ENCODE measurements at places on chromosomes 2 and 18. TPM values are rescaled to one million over a fixed set of nuclear protein-coding genes. Genes with fewer than 3 reads are reported as not detected.

GRCh38 chr18:11020877-11021414 is 128.4 kb downstream of the PIEZO2 start:
- DNase-seq = no peak
- H3K4me1 ChIP-seq = no peaks in the 10 kb centered on the region
- H3K27me3 ChIP-seq = no peaks in the 10 kb centered on the region
- H3K27ac ChIP-seq = no peak overlapping the region
- no peak overlapping the region for H3K4me3 ChIP-seq
- no peaks in the 10 kb centered on the region for H3K36me3 ChIP-seq

- H3K27ac ChIP-seq = no peak overlapping the region
- no peaks in the 10 kb centered on the region for H3K27me3 ChIP-seq
- H3K4me1 ChIP-seq = no peaks in the 10 kb centered on the region
- H3K4me3 ChIP-seq = no peak overlapping the region
- H3K36me3 ChIP-seq = no peaks in the 10 kb centered on the region
- DNase-seq = no peak
Observed at GRCh38 chr2:185567196-185567595, 171.4 kb upstream of the FSIP2 start.

The SETBP1 gene
- total RNA-seq = 3.8 TPM

The SP140 gene
- 42.7 TPM for total RNA-seq

The D2HGDH gene
- 29.3 TPM for total RNA-seq

The TRIM43 gene
- total RNA-seq = not detected
